Upper lobe of left lung (tissue), 6 donors: ENCODE measurements at places on chromosomes 7 and 10. TPM values are rescaled to one million over a fixed set of nuclear protein-coding genes. Genes with fewer than 3 reads are reported as not detected.

EFCAB10 gene
- not detected for total RNA-seq

CYP2C19 gene
- total RNA-seq = 0.20 TPM

FGF8 gene
- not detected for total RNA-seq

TBXAS1 gene
- total RNA-seq = 317 TPM

ZNF503 gene
- 15.0 TPM for total RNA-seq

SORBS1 gene
- 84.2 TPM for total RNA-seq

POLR2J2 gene
- total RNA-seq = 2.1 TPM

AS3MT gene
- total RNA-seq = 1.7 TPM

LGI1 gene
- not detected for total RNA-seq

CTNNA3 gene
- not detected for total RNA-seq

DNA sequence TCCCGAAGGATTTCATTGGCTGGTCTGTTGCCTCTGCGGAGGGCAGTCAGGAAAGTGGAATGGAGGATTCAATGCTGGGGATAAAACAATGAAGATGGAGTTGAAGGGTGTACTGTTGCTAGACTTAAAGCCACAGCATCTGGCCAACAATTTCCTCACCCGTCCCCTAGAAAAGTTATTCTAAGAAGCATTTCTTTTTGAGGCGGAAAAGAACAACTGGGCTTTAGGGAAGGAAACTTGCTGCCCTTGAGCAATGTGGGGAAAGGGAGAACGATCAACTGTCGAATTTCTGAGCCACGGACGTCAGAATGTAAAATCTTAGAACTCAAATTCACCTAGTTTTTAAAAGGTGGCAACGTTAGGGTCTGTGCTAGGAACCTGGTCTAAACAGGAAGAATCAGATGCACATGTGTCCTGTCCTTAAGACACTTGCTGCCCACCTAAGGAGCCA is 664 bp downstream of the FMC1 start:
- DNase-seq = no peak

DNA sequence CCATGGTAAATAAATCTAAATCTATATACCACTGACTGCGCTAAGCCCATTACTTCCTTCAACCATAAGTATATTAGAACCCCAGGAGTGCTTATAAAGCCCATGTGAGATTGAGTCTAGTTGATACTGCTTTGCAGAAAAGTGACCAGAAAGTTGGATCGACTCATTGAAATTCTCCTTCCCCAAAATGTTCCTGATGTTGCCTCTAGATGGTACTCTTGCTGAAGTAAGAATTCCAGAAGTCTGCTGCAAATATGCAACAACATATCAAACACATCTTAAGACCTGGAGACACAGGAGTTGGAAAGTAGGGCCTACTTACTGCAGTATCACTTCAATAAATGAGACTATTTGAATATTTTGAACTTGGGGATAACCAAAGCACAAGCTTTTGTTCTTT is 550.8 kb downstream of the IPMK start:
- no peak for DNase-seq

GRCh38 chr7:127066974-127067373 is 185.8 kb downstream of the GRM8 start:
- DNase-seq = no peak

DNA sequence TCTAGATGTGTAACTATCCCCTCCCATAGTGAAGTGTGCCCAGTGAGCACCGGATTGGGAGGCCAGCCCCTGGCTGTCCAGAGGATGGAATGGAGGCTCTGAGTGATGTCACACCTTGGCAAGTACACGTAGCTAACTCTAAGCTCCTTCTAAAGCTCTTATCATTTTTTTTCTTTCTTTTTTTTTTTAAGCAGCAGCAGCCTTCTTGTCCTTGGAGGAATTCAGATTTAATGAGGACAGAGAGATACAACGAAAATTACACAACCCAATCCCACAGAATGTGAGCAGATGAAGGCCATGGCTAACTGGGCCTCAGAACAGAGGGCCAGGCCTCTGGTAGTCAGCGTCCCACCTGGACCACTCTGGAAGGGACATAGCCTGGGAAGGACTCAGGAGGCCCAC is 11.3 kb downstream of the TNS3 start:
- no peak for DNase-seq

GRCh38 chr7:142959202-142959601 is 3.0 kb downstream of the KEL start:
- DNase-seq = no peak

- no peak for DNase-seq
Measured at GRCh38 chr10:85638797-85639196, 727.8 kb downstream of the GRID1 start.

- no peak for DNase-seq
Measured at GRCh38 chr7:78472519-78472918, 673.9 kb downstream of the PHTF2 start.

GRCh38 chr10:123390874-123391273 is 236.7 kb downstream of the BUB3 start:
- no peak for DNase-seq

GRCh38 chr10:23585666-23586065 is 146.8 kb downstream of the OTUD1 start:
- DNase-seq = no peak

- no peak for DNase-seq
Measured at GRCh38 chr7:99244939-99245338, 27.7 kb upstream of the MYH16 start.

DNA sequence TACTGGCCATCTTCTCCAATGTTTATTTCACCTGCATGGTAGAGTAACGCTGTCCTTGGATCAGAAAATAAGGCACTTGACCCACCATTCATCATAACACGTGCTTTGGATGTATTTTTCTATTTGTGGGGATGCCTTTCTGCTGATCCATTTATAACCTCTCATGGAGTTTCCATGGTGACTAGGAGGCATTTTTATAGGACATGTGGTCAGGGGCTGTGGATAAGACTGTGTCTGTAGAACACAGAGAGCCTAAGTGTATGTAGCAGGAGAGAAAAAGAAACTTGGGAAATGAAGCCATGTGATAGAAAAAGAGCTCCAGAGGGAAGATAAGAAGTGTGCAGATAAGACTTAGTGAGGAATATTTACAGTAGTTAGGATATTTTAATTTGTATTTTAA is 184.2 kb downstream of the POU6F2 start:
- DNase-seq = no peak

DNA sequence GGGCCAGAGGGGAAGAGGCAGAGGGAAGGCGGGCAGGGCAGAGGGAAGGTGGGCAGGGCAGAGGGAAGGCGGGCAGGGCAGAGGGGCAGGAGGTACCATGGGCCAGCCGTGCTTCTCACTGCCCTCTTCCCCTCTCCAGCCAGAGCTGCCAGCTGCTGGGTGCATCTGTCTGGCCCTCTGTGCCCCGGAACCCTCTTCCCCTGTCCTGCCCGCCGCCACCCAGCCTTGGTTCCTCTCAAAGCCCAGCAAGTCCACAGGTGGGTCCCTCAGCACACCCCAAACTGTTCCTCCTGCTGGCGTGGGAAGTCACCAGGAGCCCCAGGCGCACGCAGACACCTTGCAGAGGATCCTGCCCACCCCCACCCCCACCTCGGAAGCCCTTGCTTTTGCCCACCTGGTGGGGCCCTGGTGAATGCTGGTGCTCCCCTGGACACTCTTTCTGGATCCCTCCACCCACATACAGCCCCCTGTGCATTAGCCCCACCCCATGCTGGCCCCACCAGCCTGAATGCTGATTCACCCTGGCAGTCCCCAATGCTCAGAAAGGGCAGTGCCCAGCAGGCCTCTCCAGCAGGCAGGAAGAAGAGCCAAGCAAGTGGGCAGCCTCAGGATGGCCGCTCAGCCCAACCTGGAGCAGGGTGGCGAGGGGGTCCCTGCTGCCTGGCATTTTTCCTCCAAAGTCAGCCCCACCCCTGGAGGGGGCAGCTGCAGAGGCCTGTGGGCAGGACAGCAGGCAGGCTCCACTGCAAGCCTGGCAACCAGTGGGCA is 1.9 kb upstream of the PWWP2B start:
- DNase-seq = peak; percentile 66

DNA sequence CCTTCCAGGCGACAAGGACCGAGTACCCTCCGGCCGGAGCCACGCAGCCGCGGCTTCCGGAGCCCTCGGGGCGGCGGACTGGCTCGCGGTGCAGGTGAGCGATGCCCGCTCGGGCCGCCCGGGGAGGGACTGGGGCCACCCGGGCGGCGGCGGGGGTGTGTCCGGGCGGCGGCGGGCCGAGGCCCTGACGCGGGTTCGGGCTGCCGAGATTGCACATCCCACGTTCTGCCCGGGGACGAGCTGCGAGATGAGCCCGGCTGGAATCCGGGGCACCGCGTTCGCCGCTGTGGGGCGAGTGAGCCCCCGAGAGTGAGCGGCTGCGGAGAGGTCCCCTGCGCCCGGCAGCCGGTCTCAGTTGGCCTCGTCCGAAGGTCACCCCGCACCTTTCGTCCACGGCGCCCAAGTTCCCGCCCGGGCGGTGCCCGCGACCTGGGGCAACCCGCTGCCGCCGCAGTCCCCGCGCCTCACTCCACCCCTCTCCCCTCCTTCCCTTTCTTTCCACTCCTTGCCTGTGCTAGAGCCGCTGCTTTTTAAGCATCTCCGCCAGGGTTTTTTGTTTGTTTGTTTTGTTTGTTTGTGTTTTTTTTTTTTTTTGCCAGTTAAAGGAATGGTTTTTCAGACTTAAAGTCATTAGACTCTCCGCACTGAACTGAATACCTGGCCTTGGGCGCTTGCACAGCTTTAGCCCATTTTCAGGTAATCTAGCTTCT is 515 bp downstream of the RALA start:
- DNase-seq = no peak

- no peak for DNase-seq
Measured at GRCh38 chr10:689121-689451, 382 bp downstream of the DIP2C start.

DNA sequence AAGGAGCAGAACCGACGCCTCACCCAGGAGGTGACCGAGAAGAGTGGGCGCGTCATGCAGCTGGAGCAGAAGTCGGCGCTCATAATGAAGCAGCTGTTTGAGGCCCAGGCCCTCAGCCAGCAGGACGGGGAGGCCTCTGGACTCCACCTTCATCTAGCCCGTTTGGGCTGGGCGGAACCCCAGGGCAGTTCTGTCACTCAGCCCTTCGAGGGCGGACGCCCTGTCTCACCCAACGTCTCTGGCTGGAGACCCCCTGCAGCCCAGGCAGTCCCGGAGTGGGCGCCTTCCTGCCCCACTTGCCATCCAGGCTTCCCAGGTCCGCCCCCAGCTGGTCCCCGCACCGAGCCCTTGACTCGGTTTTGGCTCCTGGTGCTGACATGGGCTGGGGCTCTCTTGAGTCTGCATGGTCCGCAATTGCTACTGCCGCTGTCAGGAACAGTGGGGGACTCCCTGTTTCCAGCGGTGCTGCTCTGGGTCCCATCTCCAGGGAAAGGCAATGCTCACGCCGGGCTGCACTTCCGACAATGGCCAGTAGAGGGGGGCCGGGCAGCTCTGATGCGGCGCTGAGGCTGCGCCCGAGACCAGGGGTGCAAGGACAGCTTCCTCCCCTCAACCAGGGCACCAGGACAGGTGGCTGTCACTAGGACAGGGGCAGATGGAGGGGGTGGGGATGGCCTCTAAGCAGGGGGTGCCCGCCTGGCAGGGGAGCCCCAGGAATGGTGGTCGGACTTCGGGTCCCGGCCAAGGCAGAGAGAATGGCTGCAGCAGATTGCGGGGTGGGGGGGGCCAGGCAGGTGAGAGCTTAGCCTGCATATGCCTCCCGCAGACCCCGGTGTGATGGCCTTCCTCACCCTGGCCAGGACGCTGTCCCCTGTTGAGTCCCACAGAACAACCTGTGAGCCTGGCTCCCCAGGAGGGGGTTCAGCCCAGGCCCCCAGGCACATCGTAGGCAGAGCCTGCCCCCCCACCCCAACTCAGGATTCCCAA is 71.2 kb upstream of the KCTD7 start:
- DNase-seq = peak; percentile 92

GRCh38 chr7:157799076-157799685 is 462.4 kb downstream of the DNAJB6 start:
- no peak for DNase-seq

DNA sequence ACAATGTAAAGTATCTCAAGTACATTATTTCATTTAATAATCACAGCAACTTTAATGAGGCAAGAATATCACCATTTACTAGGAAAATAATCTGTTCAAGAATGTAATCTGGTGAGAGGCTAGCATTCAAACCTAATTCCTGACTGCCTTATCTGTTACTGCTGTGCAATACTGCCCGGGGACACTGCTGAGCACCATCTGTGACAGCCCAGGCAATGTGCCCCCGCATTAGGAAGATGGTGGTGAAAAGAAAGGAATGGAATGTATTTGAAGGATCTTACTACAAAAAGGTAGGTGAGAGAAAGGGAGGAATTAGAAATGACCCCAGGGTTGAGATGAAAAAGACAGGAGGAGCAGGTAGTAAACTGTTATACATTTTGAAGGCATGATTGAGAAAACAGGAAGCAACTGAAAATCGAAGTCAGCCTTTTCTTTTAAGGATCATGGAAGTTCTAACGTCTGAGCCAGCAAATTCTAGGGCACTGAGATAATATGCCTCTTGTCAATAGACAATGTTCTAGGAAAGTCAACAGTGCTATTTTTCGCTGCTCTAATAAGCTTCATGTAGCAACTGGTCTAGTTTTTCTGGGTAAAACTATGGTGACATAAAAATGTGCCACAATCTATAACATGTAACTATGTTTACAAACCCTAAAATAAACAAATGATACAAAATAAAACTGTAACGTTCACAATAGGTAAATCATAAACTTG is 90.4 kb downstream of the ETV1 start:
- no peak for DNase-seq
